WTC11 (cell line): ENCODE measurements at places on chromosomes 3 and 15.

DNA sequence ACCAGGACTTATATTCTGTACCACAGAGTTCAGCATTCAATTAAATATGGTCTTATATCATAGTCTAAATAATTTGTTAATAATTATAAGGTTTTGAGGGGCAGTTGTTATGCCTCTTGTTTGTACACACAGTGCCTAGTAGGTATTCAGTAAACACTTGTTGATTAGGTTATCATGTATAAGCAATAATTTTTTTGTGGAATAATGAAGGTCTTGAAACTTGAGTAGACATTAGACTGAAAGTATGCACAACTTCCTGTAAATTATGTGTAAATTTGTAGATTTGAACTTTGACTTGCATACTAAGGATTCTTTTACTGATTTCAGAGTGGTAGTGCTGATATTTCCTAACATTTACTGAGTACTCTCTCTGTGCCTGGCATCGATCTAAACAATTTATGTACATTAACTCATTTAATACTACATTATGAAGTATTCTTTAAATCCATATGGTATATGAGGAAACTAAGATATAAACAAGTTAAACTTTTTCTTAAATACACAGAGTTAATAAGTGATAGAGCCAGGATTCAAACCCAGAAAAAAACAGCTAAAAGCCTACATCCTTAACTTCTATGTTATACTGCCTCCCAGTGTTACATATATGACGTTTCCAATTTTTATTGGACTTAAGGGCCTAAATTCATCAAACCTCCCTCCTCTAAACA is 65.1 kb downstream of the GLCE start:
- H3K4me1 ChIP-seq, result peaks cover 15% of the 10 kb centered on the region
- no peak overlapping the region for H3K4me3 ChIP-seq
- no peak overlapping the region for H3K27ac ChIP-seq
- no peaks in the 10 kb centered on the region for H3K27me3 ChIP-seq
- no peak for DNase-seq
- H3K36me3 ChIP-seq, result peaks cover 14% of the 10 kb centered on the region

GRCh38 chr15:61112231-61112630 is 116.9 kb downstream of the RORA start:
- DNase-seq, result peak; percentile 42
- no peaks in the 10 kb centered on the region for H3K36me3 ChIP-seq
- H3K4me3 ChIP-seq, result no peak overlapping the region
- H3K27ac ChIP-seq, result no peak overlapping the region; the same call in 1 of the 2 replicates

GRCh38 chr15:101017093-101017754 is 98.1 kb downstream of the LRRK1 start:
- no peak overlapping the region for H3K27ac ChIP-seq
- no peak overlapping the region for H3K4me3 ChIP-seq
- no peaks in the 10 kb centered on the region; the same call in 1 of the 2 replicates for H3K27me3 ChIP-seq
- peaks cover 10% of the 10 kb centered on the region for H3K36me3 ChIP-seq
- DNase-seq, result peak; percentile 64
- H3K4me1 ChIP-seq, result peaks cover 50% of the 10 kb centered on the region

GRCh38 chr3:56801662-56802377 is at the start of gene ARHGEF3:
Gene ARHGEF3 (minus strand): TSS chr3:56801949. CDS start chr3:56801798, 151 bp downstream.
- DNase-seq, result peak; percentile 83
- peaks cover 13% of the 10 kb centered on the region for H3K27me3 ChIP-seq
- peak within 1 kb of the TSS; percentile 80 for H3K4me3 ChIP-seq
- H3K4me1 ChIP-seq, result peaks cover 22% of the 10 kb centered on the region

- no peaks in the 10 kb centered on the region for H3K27me3 ChIP-seq
- no peak overlapping the region for H3K4me3 ChIP-seq
- peaks cover 2% of the 10 kb centered on the region; the same call in 1 of the 2 replicates for H3K4me1 ChIP-seq
- no peak for DNase-seq
- no peak overlapping the region for H3K27ac ChIP-seq
These were observed 41.7 kb downstream of the SHC4 start for GRCh38 chr15:48922046-48922445.

DNA sequence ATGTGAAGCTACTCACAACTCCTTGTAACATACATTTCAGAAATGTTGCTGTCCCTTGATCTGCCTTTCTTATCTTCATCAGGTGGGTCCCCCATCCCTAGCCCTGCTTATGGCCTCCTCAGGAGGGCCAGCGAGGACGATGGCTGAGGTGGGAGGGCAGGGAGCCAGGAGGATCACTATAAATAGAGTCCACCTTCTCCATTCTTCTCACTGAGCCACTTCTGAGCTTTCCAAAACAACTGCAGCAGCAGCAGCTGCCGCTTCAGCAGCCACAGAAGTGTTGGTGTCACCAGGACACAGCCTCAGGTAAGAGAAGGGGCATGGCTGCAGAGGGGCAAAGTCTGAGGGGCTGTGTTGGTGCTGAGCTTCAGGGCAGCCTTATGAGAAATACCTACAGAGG is 53.5 kb downstream of the ANAPC13 start:
- H3K27ac ChIP-seq, result no peak overlapping the region
- no peak for DNase-seq
- no peaks in the 10 kb centered on the region for H3K36me3 ChIP-seq
- no peak overlapping the region for H3K4me3 ChIP-seq
- H3K4me1 ChIP-seq, result peaks cover 6% of the 10 kb centered on the region; the same call in 1 of the 2 replicates

DNA sequence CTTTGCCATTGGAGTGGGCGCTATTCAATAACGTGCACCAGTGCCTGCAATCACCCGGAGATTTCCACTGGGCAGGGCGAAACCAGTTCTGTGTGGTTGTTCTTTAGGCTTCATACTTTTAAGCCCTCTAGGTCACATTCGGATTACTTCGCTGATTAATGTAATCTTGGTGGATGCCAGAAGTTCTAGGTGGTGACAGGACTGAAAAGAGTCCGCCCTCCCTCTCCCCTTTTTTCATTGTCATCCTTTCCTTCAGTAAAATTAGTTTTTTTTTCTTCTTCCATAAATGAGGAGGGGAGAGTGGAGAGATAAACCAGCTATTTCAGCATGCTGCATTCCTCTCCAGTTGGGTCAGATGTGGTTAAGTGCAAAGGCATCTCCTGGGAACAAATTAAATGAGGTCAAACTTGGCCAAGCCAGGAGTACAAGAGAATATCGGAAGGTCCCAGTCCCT is 2.3 kb upstream of the SLC2A2 start:
- H3K4me3 ChIP-seq, result no peak overlapping the region
- no peaks in the 10 kb centered on the region; the same call in 1 of the 2 replicates for H3K27me3 ChIP-seq

- peaks cover 7% of the 10 kb centered on the region for H3K4me1 ChIP-seq
- H3K36me3 ChIP-seq, result no peaks in the 10 kb centered on the region
- no peak overlapping the region for H3K27ac ChIP-seq
- no peaks in the 10 kb centered on the region for H3K27me3 ChIP-seq
- no peak overlapping the region for H3K4me3 ChIP-seq
These were observed 99.6 kb downstream of the ABI3BP start for GRCh38 chr3:100893590-100893989.

- no peaks in the 10 kb centered on the region for H3K27me3 ChIP-seq
- H3K4me1 ChIP-seq, result peaks cover 20% of the 10 kb centered on the region
- no peak for DNase-seq
- no peak overlapping the region for H3K27ac ChIP-seq
These were observed 372.6 kb downstream of the VPS13C start for GRCh38 chr15:61687651-61688050.

GRCh38 chr3:177512945-177513814 is 315.9 kb upstream of the TBL1XR1 start:
- no peaks in the 10 kb centered on the region for H3K27me3 ChIP-seq
- no peak overlapping the region for H3K4me3 ChIP-seq
- no peak overlapping the region for H3K27ac ChIP-seq
- no peaks in the 10 kb centered on the region for H3K36me3 ChIP-seq
- DNase-seq, result no peak

GRCh38 chr3:156465194-156465593 is 89.7 kb downstream of the SSR3 start:
- no peaks in the 10 kb centered on the region for H3K36me3 ChIP-seq
- DNase-seq, result no peak
- no peaks in the 10 kb centered on the region for H3K27me3 ChIP-seq
- no peak overlapping the region for H3K27ac ChIP-seq

- H3K4me1 ChIP-seq, result peaks cover 10% of the 10 kb centered on the region
- H3K27me3 ChIP-seq, result no peaks in the 10 kb centered on the region
- DNase-seq, result no peak
- H3K36me3 ChIP-seq, result no peaks in the 10 kb centered on the region
- no peak overlapping the region for H3K4me3 ChIP-seq
- H3K27ac ChIP-seq, result no peak overlapping the region
These were observed 41.7 kb upstream of the C3orf80 start for GRCh38 chr3:160183345-160184076.

DNA sequence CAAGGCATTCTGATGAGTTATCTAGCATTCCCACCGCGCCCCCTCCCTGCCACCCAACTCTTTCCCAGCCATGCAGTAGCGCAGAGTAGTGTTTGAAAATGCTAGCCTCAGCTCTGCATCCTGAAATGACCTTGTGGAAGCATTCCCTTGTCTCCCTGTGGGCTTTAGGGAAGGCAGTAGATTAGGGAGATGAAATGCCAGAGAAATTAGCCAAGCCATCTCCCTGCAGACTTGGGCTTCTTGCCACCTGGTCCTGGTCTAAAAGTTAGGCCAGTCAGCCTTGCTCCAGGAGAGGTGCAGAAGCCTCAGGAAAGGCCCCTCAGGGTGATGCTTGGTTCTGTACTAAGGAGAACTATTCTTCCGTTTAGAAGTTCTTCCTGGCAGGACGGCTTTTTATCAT is 231.2 kb downstream of the CACNA2D3 start:
- H3K4me3 ChIP-seq, result no peak overlapping the region
- no peak for DNase-seq
- peaks cover 29% of the 10 kb centered on the region for H3K4me1 ChIP-seq
- no peaks in the 10 kb centered on the region for H3K27me3 ChIP-seq
- no peak overlapping the region for H3K27ac ChIP-seq

DNA sequence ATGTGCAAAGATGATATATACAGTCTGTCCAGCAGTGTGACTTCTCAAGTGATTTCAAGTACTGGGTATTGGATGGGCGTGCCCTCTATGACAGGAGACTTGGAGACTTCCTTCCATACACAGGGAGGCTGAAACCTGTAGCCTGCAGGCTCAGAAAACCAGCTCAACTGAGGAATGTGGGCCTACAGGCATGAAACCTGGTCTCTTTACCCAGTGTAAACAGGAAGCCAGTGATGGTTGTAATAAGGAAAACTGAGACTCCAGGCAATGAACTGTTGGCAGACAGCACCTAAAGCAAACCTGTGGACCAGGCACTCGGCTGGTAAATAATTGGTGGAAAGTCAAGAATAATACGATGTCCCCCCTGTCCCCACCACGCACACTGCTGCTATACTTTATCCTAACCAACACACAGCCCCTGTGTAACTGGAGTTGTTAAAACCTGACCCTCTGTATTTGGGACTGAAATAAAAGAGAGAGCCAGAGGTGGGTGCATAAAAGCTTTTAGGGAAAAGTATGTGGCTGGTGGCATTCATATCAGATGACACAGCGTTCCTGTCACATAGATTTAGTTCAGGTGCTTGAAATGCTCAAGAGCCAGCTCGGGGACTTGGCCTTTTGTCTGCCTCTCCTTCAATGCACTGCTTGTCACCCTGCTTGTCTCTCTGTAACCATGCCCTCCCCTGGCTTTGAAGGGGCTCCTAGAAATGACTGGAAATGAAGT is 144.7 kb downstream of the TPRG1 start:
- DNase-seq, result peak; percentile 12
- no peak overlapping the region for H3K4me3 ChIP-seq
- H3K36me3 ChIP-seq, result no peaks in the 10 kb centered on the region
- H3K27me3 ChIP-seq, result no peaks in the 10 kb centered on the region
- H3K4me1 ChIP-seq, result peaks cover 25% of the 10 kb centered on the region

DNA sequence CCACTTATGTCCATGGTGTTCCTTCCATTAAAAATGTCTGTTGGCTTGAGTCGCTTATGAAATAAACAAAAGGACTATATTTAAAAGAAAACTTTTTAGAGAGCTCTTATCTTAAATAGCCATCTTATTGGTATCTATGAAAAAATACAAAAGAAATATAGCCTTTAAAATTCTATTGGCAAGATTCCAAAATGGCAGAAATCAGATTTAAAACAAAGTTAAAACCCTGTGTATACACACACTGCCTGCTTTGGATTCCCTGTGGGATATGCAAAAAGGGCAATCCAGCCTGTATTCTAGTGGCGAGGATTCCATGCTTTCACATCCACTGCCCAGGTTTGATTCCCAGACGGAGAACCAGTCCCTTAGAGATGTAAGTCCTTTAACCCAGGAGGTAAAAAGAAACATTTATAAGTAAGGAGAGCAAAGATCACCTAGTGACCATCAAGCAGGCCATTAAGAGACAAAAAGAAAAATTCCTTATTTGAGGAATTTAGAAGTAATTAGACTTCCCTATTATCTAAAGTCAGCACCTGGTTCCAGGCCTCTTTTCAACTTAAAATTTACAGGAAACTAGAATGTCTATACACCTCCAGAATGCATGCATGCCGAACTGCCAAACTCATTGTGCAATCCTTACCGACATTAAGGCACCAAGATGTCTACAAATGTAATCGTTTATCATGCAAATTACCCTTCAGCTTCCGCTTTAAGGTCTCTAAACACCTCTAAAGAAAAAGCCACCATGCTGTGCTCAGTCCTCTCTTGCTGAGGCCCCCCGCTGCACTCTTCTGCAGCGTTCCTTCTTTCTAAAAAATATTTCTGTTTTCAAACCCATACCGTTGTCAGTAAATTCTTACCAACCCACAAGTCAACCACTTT is 69.6 kb upstream of the STRIT1 start:
- H3K36me3 ChIP-seq, result peaks cover 18% of the 10 kb centered on the region
- H3K4me1 ChIP-seq, result peaks cover 75% of the 10 kb centered on the region
- peak overlapping the region; percentile 87 for H3K27ac ChIP-seq

DNA sequence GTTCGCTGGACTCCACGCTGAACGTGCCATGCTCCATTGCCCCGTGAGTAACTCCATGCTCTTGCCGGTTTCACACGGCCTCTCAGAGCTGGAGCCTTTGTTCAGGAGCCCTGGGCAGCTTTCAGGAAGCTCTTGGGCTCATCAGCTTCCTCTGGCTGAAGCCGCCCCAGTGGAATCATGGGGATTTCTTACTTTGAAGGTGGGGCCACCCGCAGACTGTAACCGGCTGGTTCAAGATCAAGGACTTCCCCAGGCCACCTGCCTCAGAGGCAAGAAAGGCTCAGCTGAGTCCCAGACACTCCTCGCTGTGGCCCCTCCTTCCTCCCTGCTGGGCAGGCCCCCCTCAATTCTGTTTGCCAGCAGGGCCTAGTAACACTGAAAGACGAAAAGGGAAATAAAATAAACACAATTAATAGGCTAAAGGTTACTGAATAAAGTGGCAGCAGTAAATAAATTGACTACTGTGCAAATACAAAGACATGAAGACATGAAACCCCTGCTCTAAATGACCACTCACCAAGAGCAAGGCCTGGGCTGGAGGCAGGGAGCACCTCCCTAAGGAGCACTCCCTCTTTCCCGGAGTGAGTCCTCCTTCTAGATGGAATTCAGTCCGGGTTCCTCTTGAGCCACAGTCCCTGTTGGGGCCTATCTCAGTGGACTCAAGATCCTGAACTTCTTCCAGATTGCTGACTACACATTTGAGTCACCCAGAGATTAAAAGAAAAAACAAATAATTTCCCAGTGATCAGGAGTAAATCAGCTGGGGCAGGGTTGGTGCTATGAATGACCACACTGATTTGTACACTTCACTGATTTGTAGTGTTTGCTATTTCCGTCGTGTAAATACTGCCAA is 51.0 kb downstream of the ZDHHC19 start:
- no peaks in the 10 kb centered on the region; the same call in 1 of the 2 replicates for H3K27me3 ChIP-seq
- peak overlapping the region; percentile 63 for H3K27ac ChIP-seq
- no peaks in the 10 kb centered on the region for H3K36me3 ChIP-seq
